ENCODE measurements at places on chromosomes 4 and X. TPM values are rescaled to one million over a fixed set of nuclear protein-coding genes. Genes with fewer than 3 reads are reported as not detected.

DNA sequence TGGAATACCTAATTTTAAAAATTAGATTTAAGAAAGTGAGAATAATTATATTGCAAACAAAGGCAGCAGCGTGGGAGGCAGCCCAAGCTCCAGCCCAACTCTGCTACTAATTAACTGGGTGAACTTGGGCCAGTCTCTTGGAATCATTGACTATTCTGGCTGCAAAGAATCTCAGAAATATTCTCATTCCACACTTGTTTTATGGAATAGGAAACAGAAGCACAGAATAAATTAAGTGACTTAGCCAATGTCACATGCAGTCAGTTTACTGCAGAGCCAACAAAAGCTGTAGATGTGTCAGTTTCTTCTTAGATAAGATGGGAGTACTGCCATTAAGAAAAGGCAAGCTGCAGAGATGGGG, 132.6 kb upstream of the FAM9B start:
- no peak for DNase-seq

- DNase-seq: no peak
These were observed 1.8 kb downstream of the SLC30A9 start for GRCh38 chr4:41991916-41992767.

DNA sequence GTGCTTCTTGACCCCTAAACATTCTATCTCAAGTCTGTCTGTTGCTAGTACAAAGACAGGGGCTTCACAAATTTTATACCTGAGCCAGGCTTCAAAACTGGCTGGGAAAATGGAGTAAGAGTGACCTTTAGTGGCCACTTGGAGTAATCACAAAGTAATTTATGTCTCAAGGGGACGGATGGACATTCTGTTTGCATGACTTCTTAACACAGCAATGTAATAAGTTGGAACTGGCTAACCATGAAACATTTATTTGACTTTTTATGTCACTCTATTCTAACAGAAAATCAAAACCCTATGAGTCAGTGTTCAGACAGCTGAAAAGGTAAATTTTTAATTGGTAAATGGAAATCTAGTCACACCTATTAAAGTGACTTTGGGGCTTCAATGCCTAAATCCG, 600.6 kb downstream of the ANKRD50 start:
- DNase-seq: no peak

- no peak for DNase-seq
These were observed 24.4 kb downstream of the SYAP1 start for GRCh38 chrX:16743604-16744325.

- DNase-seq: no peak
These were observed 1.2 kb upstream of the UBA6 start for GRCh38 chr4:67702166-67702565.

SMIM43 gene
- total RNA-seq: not detected

DNA sequence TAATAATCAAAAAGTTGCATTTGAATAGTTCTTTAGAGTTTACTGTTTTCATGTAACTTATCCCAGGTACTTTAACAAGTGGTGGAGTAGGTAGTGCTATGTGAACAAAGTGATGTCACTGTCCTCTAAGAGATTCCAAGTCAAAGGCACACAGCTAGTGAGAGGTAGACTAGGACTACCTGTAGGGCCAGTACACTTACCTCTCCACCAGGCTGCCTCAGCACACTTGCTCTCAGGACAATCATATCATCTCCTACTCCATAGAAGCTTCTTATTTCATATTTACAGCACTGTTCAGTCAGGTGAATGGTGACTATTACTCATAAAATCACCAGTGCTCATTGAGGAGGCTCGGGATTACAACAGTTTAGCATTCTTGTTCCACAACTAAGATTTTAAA, 173.0 kb upstream of the EMCN start:
- no peak for DNase-seq

- no peak for DNase-seq
These were observed 26.1 kb upstream of the MTNR1A start for GRCh38 chr4:186581421-186581820.

SPANXN4 gene
- total RNA-seq: not detected

ZDHHC15 gene
- total RNA-seq: 3.5 TPM

NWD2 gene
- total RNA-seq: not detected

- DNase-seq: no peak
These were observed 142.2 kb downstream of the GLRA3 start for GRCh38 chr4:174686826-174687225.

DNA sequence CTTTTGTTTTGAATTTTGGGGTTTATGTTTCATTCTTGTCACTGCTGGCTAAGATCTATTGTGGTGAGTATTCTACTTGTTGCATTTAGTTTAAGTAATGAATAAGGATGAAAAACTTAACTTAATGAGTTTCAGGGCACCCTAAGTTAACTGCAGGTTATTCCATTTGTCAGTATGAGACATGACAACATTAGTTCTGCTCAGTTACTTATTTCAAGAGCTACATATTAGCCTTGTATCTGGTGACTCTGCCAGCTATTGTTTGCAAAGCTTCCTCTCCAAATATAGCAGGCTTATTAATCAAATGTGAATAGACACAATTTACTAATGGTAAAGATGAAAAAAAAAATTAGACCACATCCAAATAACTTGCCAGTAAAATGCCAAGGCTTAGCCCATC, 567.1 kb downstream of the IL15 start:
- DNase-seq: no peak

GRCh38 chr4:125283707-125284279, 31.0 kb upstream of the FAT4 start:
- no peak for DNase-seq

GRCh38 chrX:153764786-153765137, 713 bp downstream of the PLXNB3 start:
- no peak for DNase-seq

- no peak for DNase-seq
These were observed 96.5 kb upstream of the BEND4 start for GRCh38 chr4:42248972-42249371.

GABRA4 gene
- 16.5 TPM for total RNA-seq

- peak; percentile 15 for DNase-seq
These were observed 8.7 kb downstream of the PDE6B start for GRCh38 chr4:633976-634598.

GRCh38 chr4:75107755-75108612, 175.1 kb downstream of the PARM1 start:
- no peak for DNase-seq

- no peak for DNase-seq
These were observed 340.0 kb upstream of the NDST4 start for GRCh38 chr4:115453416-115453815.

MTMR8 gene
- total RNA-seq: 0.17 TPM

GRCh38 chr4:108601106-108601505, 19.3 kb upstream of the RPL34 start:
- DNase-seq: no peak

DNA sequence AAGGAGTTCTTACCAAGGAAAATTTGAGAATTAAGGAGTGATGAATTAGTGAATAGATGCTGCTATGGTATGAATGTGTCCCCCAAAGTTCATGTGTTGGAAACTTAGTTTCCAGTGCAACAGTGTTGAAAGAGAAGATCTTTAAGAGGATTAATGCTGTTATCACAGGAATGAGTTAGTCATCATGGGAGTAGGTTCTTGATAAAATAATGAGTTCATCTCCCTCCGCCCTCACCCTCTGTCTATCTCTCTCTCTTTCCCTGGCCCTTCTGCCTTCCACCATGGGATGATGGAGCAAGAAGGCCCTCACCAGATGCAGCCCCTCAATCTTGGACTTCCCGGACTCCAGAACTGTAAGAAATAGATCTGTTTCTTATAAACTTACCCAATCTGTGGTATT, 38.3 kb upstream of the KLHL8 start:
- DNase-seq: no peak

TEX13D gene
- total RNA-seq: not detected

- no peak for DNase-seq
These were observed 57.5 kb upstream of the C1QTNF7 start for GRCh38 chr4:15370296-15370695.

DNA sequence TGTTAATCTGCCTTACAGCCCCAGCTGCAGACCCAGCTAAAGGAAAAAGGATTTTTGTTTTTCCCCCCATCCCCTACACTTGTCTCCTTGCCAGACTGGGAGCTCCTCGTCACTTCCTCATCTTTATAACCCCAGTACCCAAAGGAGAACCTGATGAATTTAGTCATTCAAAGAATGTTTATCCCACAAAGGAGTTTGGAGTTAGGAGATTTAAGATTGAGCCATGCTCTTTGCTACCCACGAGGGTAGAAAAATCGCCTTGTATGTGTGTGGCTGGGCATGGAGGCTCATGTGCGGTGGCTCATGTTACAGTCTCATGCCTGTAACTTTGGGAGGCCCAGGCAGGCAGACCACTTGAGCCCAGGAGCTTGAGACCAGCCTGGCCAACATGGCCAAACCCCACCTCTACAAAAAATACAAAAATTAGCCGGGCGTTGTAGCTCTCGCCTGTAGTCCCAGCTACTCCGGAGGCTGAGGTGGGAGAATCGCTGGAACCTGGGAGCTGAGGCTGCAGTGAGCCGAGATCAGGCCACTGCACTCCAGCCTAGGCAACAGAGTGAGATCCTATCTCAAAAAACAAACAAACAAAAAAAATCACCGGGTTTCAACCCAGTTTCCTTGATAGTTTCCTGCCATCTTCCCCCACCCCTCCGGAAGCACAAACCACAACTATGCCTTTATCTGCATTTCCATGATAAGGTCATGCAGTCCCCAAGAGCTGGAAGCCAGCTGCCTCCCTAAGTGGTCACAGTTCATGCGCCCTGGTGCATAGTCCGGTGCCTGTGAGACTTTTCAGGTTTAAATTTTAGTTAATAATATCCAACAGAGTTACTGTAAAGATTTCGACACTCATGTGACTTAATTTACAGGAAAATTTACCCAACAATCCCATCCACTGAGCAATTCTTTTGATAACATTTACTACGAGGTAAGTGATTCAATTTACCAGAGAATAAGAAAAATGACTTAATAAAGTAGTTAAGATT, 1.5 kb downstream of the CFAP97 start:
- DNase-seq: no peak

DNA sequence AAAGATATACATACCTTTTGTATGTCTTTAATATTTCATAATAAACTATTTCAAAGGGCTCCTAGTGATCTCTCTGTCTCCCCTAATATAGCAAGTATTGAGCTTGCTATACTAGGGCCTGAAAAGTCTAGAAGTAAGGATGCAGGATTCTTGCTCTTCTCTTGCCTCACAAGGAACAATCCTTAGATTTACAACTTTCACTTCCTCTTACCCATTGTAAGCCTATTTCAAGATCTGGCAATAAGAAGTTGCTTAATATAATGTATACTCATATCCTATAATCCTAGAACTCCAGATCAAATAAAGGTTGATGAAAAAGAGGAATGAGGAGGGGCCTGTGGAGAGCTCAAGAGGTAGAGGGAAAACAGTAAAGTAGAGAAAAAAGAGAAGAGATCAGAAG, 40.8 kb upstream of the CHRDL1 start:
- no peak for DNase-seq

GRCh38 chrX:87583679-87584078, 66.1 kb downstream of the KLHL4 start:
- DNase-seq: no peak

DNA sequence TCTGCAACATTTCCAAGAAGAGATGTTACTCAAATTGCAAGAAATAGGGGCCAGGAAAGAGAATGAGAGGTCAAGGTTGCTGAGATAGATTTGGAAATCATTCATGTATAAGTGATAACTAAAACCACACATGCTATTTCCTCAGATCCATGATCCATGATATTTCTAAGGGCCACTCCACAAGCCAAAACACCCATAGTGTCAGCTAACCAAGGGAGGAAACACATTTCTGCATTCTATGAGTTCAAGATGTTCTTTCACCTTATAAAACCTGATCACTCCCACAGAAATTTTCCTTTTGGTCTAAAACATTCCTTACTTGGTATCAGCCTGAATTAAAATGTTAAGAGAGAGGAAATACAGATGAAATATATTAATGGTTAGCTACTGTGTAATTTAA, 47.2 kb downstream of the TBCK start:
- DNase-seq: no peak

- DNase-seq: no peak
These were observed 147.4 kb downstream of the SMIM20 start for GRCh38 chr4:26061248-26061986.

- DNase-seq: no peak
These were observed 21.1 kb downstream of the ZBTB49 start for GRCh38 chr4:4311193-4311592.

CHRDL1 gene
- total RNA-seq: 4.4 TPM

SNX25 gene
- 10.0 TPM for total RNA-seq

GLRA3 gene
- not detected for total RNA-seq

ARHGAP24 gene
- total RNA-seq: 13.3 TPM
